ENCODE measurements at places on chromosomes 5 and 9.
A peak's percentile ranks its signal among the peaks of the same experiment; 100 is the strongest.

- DNase-seq, result no peak
Observed at GRCh38 chr5:125012727-125013451, 266.4 kb upstream of the ZNF608 start.

GRCh38 chr5:123795688-123796087 is 283.7 kb downstream of the CSNK1G3 start:
- DNase-seq, result no peak

DNA sequence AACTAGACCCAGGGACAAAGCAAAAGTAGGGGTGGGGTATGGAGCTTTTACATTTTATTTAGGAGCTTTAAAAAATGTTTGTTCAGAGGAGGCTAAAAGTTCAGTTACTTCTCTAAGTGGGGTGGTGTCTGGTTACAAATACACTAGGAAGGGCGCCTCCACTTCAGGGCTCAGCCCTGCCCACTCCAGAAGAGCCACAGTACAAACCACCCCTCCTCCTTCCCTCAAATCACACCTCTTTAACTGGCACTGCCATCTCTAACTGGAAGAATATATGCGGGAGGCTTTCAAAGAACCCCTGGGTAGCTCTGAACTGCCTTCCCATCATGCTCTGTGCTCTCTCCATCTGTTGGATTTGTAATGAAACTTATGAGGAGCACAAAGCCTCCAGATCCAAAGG is 98.8 kb upstream of the NFIB start:
- no peak for DNase-seq

- DNase-seq, result peak; percentile 83
Observed at GRCh38 chr9:19229595-19230354, 718 bp upstream of the DENND4C start.

GRCh38 chr9:33466565-33467495 is 6.9 kb downstream of the NOL6 start:
- DNase-seq, result peak; percentile 13

DNA sequence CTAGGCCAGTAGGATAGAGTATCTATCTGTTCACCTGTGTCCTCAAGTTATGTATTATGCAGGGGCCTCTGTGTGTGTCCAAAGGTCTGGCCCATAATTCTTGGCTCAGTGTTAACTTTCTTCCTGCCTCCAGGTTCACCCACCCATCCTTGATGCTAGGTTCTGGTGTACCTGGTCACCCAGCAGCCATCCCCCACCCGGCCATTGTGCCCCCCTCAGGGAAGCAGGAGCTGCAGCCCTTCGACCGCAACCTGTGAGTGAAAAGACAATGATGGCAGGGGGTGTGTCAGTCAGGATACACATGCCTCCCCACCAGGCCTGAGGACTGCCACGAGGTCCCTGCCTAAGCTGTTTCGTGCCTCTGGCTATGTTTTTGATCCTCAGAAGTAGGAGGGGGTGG is 27.6 kb downstream of the TCF7 start:
- no peak for DNase-seq

GRCh38 chr9:107626118-107626517 is 136.5 kb upstream of the KLF4 start:
- DNase-seq, result no peak

DNA sequence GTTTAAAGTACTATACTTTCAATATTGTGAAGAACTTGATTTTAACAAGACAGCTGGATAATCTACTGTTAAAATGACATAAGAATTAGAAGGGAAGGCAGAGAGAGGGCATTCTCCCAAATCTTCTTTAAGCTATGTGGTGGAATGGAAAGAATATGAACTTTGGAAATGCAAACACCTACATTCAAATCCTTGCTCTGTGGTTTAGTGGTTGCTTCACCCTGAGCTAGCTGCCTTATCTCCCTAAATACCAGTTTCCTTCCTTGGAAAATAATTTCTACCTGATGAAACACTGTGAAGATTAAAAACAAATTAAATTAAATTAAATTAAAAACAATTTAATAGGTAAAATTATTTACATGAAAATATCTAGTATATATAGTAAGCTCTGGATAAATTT is 98.5 kb downstream of the GPR21 start:
- DNase-seq, result no peak

DNA sequence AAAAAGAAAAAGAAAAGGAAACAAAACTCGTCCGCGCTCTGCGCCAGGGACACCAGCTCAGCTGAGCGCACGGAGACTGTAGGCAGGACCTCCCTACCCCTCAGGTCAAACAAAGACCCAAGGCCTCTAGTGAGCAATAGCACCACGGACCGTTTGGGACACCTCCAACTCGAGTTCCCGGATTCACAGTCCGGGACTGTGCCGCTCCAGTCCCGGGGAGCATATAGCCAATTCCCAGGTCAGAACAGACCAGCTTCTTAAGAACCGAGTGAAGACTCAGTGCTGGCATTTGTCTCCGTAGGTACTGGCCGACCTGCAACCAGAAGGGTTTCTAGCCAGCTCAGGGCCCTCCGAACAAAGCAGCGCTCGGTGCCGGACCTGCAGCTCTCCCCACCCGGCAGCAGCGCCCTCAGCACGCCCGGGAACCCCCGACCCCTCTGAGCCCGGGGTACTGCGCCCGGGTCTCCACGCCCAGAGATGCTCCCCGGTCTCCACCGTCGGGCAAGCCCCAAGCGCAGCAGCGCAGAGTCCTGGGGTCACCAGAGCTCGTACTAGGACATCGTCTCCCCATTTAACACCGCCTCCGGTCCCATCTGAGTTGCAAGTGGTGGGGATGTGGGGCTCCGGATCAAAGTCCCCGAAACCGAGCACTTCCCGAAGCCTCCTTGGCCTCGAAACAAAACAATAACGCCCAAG is 591 bp downstream of the ABCA1 start:
- peak; percentile 7 for DNase-seq

GRCh38 chr5:146527785-146528184 is 11.8 kb upstream of the GPR151 start:
- DNase-seq, result no peak

DNA sequence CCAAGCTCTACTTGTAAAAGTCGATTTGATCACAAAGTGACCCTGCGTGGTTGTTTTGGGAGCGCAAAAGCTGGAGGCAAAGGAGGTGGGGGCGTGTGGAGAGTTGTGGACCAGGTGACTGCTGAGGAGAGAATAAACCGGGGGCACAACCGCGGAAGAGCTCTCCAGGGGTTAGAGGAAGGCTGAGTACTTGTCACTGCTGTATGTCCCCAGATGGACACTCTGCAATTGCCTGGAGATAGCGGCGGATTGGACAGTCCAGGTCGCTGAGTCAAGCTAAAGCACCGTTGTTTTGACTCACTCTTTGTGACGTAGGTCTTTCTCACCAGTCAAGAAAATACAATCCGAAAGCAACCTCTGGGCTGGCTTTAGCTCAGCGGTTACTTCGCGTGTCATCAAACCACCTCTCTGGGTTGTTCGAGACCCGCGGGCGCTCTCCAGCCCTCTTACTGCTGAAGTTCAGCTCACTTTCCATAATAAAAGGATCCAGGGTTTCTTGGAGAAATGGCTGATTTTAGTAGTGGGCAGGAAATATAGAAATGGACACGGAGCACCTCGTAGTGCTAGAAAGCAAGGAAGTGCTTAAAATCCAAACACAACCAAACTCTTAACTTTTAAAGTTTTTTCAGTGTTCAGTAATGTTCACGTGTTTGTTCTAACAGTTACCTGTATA is 25.7 kb downstream of the ZMAT2 start:
- DNase-seq, result no peak

GRCh38 chr5:144203750-144204596 is 33.3 kb downstream of the KCTD16 start:
- peak; percentile 29 for DNase-seq

GRCh38 chr9:77857513-77858259 is 173.9 kb downstream of the GNAQ start:
- DNase-seq, result no peak

DNA sequence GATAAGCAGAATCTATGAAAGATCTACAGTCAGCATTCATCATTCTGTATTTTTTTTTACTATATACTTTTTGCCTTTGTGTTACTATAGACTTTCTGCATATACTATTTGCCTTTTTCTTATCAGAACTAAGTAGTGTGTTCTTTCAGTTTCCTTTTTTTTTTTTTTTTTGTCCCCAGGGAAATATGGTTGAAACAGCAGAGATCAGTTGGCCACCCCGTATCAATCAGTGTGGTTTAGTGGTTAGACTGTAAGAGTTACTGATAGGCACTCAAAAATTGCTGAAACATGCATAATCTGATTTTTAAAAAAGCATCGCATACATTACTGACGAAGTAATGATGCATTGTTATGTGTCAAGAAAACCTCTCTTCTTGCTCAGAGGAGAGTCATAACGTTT is 990.8 kb upstream of the EDIL3 start:
- no peak for DNase-seq

- no peak for DNase-seq
Observed at GRCh38 chr9:71830929-71831328, 62.6 kb upstream of the CEMIP2 start.

DNA sequence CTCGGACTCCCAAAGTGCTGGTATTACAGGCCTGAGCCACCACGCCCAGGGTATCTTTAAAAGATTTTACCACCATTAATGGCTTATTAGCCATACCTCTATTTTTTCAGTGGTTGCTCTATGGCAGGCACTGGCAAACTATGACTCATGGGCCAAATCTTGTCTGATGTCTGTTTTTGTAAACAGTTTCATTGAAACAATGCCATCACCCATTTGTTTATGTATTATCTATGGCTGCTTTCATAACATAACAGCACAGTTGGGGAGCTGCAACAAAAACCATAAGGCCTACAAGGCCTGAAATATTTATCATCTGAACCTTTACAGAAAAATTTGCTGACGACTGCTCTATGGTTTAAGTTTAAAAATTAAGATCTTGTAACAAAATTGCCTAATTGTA is 66.8 kb downstream of the SLC38A9 start:
- DNase-seq, result no peak

- no peak for DNase-seq
Observed at GRCh38 chr9:131658377-131659129, 81.3 kb downstream of the RAPGEF1 start.

DNA sequence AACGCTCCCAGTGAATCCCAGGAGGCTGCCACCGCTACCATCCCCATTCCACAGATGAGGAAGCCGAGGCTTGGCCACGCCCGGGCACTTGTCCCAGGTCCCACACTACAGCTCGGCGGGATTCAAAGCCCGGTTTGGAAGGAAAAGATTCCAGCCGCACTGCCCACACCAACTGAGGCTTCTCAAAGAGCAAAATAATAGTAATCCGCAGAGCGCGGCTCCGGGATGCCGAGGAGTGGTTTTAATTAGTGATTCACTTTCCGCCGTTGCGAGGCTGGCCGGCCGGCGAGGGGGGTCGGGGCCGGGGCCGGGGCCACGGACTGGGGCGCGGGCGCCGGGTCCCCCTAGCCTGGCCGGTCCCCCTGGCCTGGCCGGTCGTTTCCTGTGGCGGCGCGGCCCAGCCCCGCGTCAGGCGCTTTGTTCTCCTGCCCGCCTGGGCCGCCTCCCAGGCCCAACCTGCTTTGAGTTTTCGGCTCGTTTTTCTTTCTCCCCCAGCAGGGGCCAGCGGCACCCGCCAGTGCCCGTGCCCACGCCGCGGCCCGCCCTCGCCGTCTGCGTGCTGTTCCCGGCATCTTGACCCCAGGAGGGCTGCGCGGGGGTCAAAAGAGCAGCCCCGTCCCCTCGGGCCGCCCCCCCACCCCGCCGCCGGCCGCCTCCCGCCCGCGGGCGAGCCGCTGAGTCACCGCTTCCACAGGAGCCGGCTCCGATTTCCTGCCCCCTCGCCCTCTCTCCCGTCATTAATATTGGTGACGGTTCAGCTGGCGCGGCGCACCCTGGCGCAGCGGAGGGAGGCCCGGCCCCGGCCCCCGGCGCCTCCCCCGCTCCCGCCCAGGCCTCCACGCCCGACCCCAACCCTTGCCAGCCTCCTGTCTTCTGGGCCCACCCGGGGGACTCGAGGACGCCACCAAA is 31.2 kb downstream of the FGF18 start:
- no peak for DNase-seq

DNA sequence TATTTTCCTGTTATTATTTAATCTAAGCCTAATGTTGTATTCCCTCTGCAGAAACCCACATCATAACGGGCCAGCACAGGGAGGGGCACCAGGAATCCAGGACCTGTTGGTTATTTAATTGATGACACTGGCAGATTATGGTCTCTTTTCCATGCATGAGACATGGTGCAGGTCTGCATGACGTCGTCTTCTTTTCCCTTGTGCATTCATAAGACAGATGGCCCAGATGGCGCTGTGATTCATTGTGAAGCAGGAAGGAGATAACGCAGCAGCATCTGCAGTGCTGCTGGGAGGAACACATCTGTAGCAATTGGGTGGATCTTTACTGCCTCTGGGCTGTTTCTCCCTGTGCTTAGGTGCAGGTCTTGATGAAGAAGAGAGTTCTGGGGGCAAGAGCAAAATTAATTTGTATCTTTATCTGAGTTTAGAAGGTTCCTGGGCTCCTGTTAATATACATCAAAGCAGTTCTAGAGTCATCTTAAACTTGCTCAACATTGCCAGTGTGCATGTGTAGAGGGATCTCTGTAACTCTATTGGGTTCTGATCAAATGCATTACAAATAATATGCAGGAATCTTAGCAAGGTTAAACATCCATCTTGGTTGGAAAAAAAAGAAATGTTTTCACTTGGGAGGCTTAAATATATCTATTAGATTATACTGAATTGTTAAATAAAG is 176.1 kb downstream of the PCSK1 start:
- no peak for DNase-seq

GRCh38 chr9:117979914-117980313 is 275.7 kb downstream of the TLR4 start:
- no peak for DNase-seq

DNA sequence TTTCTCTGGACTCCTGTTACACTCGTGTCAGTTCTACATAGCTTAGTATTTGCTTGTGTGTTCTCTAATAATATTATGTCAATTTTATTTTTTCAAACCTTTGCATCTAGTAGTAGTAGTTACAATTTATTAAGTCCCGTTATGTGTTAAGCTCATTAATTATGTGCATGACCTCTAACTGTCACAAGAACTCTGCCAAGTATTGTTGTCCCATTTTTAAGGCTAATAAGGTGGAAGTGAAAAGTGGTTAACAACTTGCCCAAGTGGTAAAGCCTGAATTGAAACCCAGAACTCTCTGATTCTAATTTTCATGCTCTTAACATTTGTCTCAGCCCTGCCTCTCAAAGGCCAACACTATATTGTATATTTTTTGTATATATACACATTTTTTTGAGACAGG is 221.6 kb downstream of the DMRT2 start:
- no peak for DNase-seq

DNA sequence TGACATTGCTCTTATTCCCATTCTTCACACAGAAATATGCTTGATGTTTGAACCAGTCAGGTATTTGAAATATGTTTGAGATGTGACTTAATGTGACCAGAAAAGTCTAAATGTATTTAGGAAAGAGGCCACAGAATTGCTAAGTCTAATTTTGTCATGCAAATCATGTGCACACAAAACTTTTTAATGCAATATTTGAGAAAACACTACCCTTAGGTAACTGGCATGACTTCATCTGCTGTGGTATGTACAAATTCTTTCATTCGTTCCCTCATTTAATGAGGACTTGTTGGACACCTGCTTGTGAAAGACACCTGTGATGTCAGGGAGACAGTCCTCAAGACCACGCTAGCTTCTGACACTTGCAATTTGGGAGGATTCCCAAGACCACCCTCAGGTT is 21.1 kb upstream of the SLC46A2 start:
- no peak for DNase-seq

All from NCI-H1092 (cell line).